ENCODE measurements at places on chromosomes 3 and 15.

GRCh38 chr3:134132961-134133360, 103.2 kb upstream of the SLCO2A1 start:
- no peak overlapping the region for H3K27ac ChIP-seq
- H3K36me3 ChIP-seq, result no peaks in the 10 kb centered on the region

DNA sequence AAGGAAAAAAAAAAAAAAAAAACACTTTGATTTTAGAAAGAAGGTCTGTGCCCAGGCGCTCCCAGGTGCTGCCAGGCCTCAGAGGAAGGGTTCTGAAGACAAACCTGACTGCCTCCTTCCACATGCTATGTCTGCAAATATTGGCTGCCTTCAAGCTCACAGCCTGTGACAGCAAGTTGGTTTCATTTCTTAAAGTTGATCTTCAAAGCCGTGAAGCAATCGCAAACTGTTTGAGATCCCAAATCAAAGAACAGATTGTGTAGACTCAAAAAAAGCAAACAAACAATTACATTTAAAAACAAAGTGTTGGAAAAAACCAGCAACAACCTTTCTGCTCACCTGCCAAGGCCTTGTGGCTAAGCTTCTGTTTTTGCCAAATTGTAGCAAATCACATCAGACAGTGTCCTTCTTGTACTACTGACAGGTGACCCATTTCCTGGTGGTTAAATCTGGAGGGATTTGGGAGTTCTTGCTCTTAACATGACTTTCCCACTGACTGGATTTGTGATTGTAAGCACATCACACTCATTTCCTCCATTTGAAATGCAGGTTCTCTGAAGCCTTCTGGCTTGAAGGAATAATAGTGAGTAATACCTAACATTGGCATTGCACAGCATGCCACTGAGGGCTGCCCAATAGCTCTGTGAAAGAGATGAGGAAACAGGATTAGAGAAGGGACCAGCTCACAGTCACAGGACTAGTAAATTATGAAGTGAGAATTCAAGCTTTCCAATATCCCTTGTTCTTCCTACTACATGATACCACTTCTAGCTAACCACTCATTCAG, 502.4 kb downstream of the LPP start:
- H3K36me3 ChIP-seq, result no peaks in the 10 kb centered on the region
- H3K27ac ChIP-seq, result no peak overlapping the region
- peaks cover 21% of the 10 kb centered on the region for H3K4me1 ChIP-seq
- no peaks in the 10 kb centered on the region for H3K27me3 ChIP-seq
- no peak overlapping the region for H3K4me3 ChIP-seq
- no peak for DNase-seq

- no peak for DNase-seq
- peaks cover 11% of the 10 kb centered on the region for H3K27me3 ChIP-seq
- H3K27ac ChIP-seq, result no peak overlapping the region
- no peaks in the 10 kb centered on the region for H3K36me3 ChIP-seq
Measured at GRCh38 chr3:69690-70089, 126.9 kb upstream of the CHL1 start.

DNA sequence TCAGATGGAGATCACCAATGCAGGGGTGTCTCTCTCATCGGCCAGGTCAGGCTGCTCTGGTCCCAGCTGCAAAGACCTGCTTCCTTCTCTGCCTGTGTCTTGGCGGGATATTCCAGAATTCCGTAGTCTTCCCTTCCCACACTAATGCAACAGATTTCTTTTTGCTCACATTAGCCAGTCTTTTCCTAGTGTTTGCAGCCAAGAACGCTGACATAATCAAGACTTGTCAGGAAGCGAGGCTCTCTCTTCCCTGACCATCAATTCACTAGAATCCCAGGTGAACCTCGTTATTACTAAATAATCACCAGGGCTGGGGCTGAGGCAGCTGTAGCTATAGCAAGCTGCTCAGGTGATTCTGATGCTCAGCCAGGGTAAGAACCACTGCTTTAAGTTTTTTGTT, 43.2 kb upstream of the ACKR4 start:
- H3K4me1 ChIP-seq, result peaks cover 7% of the 10 kb centered on the region
- no peak for DNase-seq
- H3K4me3 ChIP-seq, result no peak overlapping the region
- H3K27ac ChIP-seq, result no peak overlapping the region
- no peaks in the 10 kb centered on the region for H3K27me3 ChIP-seq
- no peaks in the 10 kb centered on the region for H3K36me3 ChIP-seq

- no peaks in the 10 kb centered on the region for H3K36me3 ChIP-seq
- no peaks in the 10 kb centered on the region for H3K4me1 ChIP-seq
- H3K27ac ChIP-seq, result no peak overlapping the region
- H3K4me3 ChIP-seq, result no peak overlapping the region
Measured at GRCh38 chr3:23653647-23654525, 151.9 kb upstream of the UBE2E1 start.

DNA sequence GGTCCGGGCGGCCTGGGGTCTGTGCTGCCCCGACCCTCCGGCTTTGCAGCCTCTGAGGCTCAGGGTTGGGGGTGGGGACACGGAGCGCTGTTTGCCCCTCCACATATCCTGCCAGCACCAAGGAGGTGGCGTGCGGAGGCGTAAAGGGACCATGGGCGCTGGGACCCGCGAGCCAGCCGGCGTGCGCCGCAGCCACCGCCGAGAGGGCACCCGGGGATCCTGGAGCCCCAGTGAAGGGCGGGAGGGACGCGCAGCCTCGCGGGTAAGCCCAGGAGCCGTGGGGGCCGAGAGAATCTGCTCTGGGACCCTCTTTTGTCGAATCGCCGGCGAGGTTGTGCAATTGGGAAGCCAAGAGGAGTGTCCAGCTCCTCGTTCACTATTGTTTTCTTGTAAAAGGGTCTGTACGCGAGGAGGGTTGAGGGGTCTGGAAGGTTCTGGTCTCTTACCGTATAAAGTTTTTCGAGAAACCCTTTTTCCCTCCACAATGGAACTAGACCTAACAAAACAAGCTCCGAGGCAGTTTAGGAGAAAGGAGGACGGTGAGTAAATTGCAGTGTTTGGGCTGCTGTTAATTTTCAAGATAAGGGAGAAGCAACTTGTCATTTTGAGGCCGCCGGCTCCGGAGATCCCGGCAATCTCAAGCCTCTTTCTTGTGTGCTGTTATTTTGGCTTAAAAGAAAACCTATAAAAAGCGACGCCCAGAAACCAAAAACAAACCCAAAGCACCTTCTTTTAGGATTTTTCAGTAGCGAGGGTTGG, 29.9 kb upstream of the ST3GAL6 start:
- no peak overlapping the region for H3K27ac ChIP-seq
- DNase-seq, result no peak
- H3K36me3 ChIP-seq, result no peaks in the 10 kb centered on the region
- peaks cover 97% of the 10 kb centered on the region for H3K27me3 ChIP-seq

DNA sequence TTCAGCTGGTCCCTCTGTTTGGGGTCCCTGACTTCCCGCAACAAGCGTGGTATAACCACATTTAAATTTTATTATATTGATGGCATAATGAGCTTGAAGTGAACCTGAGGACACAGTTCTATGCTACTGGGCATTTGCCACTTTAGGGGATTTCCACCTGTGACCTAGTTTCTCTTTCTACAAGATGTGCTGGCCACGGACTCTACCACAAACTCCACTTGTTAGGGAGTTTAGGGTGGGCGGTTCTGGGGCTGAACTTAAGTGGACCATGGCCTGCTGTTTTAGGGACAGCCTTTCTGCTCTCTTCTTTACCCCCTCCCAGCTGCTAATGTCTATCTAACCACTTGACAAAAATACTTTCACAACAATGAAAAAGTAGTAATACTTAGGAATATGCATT, 1199.1 kb downstream of the SI start:
- DNase-seq, result no peak
- no peak overlapping the region for H3K27ac ChIP-seq
- no peaks in the 10 kb centered on the region for H3K4me1 ChIP-seq
- H3K4me3 ChIP-seq, result no peak overlapping the region

DNA sequence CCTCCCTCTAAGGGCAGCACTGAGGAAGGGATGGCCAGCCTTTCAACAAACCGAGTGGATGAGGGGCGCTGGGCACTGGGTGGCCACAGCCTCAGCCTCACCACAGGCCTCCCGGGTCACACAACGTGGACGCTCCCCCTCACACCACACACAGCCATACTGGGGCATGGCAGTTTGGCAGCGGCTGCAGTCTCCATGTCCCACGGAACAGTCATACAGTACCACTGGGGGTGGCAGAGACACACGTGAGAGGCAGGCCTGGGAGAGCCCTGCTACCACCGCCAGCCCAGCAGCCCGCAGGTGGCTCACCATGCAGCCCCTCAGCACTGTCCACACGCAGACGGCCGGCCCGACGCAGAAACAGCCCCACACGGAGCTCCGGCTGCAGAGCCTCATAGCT, 11.7 kb downstream of the PLXNB1 start:
- H3K4me3 ChIP-seq, result no peak overlapping the region
- H3K27ac ChIP-seq, result no peak overlapping the region
- H3K36me3 ChIP-seq, result peaks cover 3% of the 10 kb centered on the region
- DNase-seq, result no peak

DNA sequence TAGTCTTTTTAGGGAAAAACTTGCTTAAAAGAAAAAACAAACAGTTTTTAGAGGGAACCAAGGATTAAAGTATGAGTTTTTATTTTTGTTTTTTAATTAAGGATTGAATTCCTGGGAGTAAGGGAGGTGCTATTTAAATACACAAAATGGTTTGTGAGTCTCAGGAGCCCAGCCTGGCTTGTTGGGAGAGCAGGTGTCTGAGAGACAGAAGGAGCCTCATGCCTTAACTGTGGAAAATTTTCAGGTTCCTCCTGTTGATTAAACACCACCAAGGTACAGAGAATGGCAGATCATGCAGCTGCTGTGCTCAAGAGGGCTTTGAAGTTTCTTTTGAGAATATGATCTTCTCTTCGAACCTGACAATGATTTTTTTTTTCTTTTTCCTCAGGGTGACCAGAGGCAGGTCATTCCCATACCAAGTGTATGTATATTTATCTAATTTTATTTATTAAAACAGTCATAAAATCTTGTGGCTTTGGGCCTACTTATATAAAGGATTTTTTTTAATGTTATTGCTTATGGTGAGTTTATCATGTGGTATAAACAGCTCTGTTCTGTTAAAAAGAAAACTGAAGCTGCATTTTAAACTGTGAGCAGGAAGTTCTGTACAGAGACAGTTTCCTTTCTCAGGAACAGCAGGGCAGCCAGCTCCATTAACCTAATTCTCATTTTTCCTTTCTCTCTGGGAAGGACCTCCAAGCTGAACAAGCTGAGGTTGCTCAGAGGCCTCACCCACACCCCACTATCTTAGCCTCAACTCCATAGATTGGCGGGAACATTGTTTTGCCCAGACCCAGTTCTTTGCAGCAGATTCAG, 33.7 kb upstream of the VILL start:
- peak overlapping the region; percentile 87 for H3K27ac ChIP-seq
- no peaks in the 10 kb centered on the region for H3K27me3 ChIP-seq
- peaks cover 6% of the 10 kb centered on the region for H3K4me1 ChIP-seq
- H3K36me3 ChIP-seq, result no peaks in the 10 kb centered on the region
- H3K4me3 ChIP-seq, result no peak overlapping the region

DNA sequence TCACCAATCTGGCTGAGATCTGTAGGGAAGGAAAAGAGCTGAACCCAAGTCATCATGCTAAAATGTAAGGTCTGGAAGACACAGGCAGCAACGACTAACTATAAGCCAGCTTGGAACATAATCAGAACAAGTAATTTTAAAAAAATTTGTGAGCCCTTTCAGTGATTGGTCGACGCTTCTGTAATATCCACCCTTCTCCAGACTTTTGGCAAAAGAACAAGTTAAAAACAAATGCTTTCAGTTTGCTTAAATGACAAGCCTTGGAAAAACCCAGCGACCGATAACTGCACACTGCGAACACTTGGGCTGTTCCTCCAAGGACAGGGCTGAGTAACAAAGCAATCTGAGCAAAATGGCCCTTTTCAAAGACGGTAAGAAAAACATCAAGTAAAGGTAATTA, 49.6 kb downstream of the PCSK6 start:
- peaks cover 44% of the 10 kb centered on the region for H3K27me3 ChIP-seq
- no peaks in the 10 kb centered on the region for H3K4me1 ChIP-seq
- no peak for DNase-seq
- H3K4me3 ChIP-seq, result no peak overlapping the region
- H3K36me3 ChIP-seq, result no peaks in the 10 kb centered on the region

DNA sequence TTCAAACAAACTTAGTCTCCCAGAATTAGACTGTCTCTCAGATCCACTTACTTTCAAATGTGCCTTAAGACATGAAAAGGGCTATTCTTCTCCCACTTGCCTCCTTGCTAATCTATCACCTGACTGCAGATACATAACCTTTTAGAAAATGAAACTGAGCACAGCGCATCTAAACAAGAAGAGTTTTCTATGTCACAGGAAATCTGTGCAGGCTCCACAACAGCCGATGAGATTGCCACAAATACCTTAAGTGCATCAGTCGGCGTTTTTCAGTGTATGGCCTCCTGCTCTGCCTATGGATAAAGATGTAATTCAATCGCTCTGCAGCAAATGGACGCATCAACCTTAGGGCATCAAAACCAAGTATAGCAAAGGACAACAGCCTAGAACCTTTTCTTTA, 544.2 kb downstream of the FOXP1 start:
- H3K27ac ChIP-seq, result peak overlapping the region; percentile 65
- no peaks in the 10 kb centered on the region for H3K27me3 ChIP-seq
- peak overlapping the region; percentile 51 for H3K4me3 ChIP-seq

- H3K4me1 ChIP-seq, result no peaks in the 10 kb centered on the region
- H3K27ac ChIP-seq, result no peak overlapping the region
- no peak overlapping the region for H3K4me3 ChIP-seq
- no peak for DNase-seq
- no peaks in the 10 kb centered on the region for H3K36me3 ChIP-seq
- no peaks in the 10 kb centered on the region for H3K27me3 ChIP-seq
Measured at GRCh38 chr15:76359152-76359551, 22.6 kb downstream of the ISL2 start.

- no peaks in the 10 kb centered on the region for H3K36me3 ChIP-seq
- no peak overlapping the region for H3K4me3 ChIP-seq
- peaks cover 38% of the 10 kb centered on the region for H3K27me3 ChIP-seq
- no peak for DNase-seq
- H3K4me1 ChIP-seq, result no peaks in the 10 kb centered on the region
Measured at GRCh38 chr3:140903196-140903595, 38.4 kb upstream of the SLC25A36 start.
